ENCODE measurements at places on chromosomes 2 and 18.

DNA sequence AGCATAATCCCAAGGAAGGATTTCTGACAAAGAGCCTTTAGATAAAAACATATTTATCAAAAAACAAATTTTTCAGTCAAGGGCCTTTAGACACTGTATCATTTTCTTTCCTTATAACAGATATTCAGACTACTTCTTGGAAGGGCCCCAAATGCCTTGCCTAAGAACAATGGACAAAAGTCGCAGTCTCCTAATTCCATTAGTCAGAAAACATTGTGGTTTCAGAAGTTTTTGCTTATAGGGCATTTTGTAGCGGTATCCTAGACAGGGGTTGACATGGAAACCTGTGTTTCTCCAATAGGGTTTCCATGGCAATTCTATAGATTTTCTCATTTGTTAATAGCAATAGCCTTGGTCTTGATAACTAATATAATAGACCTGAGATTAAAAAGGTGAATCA is 36.7 kb upstream of the AGPS start:
- DNase-seq: no peak

- DNase-seq: no peak
Observed at GRCh38 chr2:26840937-26841610, 6.9 kb upstream of the DPYSL5 start.

GRCh38 chr2:20491739-20492531 is 45.1 kb downstream of the RHOB start:
- no peak for DNase-seq

DNA sequence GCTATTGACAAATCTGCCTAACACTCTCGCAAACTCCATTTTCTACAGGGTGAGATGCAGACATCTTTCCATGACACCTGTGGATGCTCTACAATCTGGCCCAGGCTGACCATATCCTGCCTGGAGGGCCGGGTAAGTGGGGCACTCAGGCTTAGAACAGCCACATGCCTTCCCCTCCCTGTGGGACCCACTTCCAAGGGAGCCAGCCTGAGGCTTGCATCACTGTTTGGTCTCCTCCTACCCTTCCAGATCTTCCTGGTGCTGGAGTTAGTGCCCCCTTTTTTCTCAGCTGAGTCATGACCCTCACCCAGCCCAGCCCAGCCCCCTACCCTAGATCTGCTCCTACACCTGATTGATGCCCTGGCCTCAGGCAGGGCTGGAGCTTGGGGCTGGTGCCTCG is 150.2 kb upstream of the MSH6 start:
- no peak for DNase-seq

- DNase-seq: no peak
Observed at GRCh38 chr18:69887256-69887655, 60.4 kb downstream of the CD226 start.

DNA sequence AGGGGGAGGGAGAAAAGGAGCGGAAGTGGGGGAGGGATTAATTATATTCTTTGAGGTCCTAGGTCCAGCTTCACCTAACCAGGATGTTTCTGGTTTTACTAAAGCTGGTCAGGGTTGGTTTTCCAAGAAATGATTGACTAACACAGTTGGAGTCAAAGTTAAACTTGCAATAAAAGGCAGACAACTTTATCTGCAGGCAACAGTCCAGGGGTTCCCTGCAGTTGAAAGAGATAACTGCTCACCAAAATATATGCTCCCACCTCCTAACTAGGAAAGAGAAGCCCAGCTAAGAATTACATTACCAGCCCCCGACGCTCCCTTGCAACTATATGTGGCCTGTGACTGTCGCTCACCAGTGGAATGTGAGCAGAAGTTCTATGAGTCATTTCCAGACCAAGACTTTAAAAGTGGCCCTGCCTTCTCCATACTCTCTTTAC is 140.0 kb upstream of the PKDCC start:
- no peak for DNase-seq
